ENCODE measurements at places on chromosomes 6 and 20. TPM values are rescaled to one million over a fixed set of nuclear protein-coding genes. Genes with fewer than 3 reads are reported as not detected.

Gene GGTLC1
- not detected for total RNA-seq

Gene ZCCHC3
- total RNA-seq, result 28.7 TPM

Gene RALGAPA2
- total RNA-seq, result 6.9 TPM

Gene SCP2D1
- total RNA-seq, result not detected

Gene INSM1
- not detected for total RNA-seq

Gene GPX5
- total RNA-seq, result not detected

All from A375 (cell line).